ENCODE measurements at places on chromosomes 16 and 17.

GRCh38 chr16:23842137-23842600 lies 6.4 kb downstream of the PRKCB start:
- no peak for DNase-seq

DNA sequence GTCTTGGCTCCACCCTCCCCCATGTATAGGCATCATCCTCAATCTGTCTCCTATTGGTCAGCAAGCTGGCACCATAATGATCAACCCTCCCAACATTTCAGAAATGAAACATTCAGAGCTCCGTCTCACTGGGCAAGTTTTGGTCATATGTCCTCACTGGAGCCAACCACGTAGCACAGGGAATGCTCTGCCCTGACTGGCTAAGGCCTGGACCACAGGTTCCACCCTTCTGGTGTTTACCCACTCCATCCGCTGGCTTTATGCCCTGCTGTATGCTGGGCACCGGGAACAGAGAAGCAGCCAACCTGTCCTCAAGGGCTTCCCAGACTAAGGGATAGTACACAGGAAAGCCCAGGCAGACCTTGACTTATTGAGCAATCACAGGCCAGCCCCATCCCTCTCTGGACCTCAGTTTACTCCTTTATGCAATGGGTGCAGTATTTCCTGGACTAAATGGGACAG lies 20.5 kb downstream of the MYO15A start:
- DNase-seq: no peak

- DNase-seq: no peak
These were observed 6.0 kb downstream of the SNN start for GRCh38 chr16:11674001-11674817.

GRCh38 chr17:7042501-7043181 lies 1.3 kb downstream of the SLC16A11 start:
- DNase-seq: no peak

DNA sequence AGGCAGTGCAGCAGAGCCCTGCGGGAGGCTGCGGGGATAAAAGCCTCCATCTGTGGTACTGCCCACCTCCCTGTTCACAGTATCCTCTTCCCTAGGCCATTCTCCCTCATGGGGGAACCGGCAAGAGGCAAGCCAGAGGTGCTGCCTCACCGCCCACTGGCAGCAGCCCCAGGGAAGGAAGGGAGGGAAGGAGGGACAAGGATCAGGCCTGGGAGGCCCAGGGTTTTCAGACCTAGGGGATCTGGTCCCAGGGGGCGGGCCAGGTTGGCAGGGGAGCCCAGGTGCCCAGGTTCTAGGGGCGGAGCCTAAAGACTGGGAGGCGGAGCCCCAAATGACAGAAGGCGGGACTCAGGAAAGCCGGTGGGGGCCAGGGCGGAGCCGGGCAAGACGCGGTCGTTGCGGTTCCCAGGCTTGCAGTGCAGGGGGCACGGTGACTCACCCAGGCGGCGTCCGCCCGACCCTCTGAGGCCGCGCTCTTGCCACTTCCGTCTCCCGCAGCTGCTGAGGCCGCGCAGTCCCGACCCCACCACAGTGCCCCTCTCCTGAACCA lies 3.0 kb upstream of the MTMR4 start:
- no peak for DNase-seq

- no peak for DNase-seq
These were observed 119.3 kb downstream of the STX8 start for GRCh38 chr17:9456330-9456729.

GRCh38 chr17:17919169-17920107 lies 52.8 kb downstream of the TOM1L2 start:
- peak; percentile 57 for DNase-seq

GRCh38 chr16:4859900-4860255 lies 12.6 kb downstream of the UBN1 start:
- DNase-seq: no peak

DNA sequence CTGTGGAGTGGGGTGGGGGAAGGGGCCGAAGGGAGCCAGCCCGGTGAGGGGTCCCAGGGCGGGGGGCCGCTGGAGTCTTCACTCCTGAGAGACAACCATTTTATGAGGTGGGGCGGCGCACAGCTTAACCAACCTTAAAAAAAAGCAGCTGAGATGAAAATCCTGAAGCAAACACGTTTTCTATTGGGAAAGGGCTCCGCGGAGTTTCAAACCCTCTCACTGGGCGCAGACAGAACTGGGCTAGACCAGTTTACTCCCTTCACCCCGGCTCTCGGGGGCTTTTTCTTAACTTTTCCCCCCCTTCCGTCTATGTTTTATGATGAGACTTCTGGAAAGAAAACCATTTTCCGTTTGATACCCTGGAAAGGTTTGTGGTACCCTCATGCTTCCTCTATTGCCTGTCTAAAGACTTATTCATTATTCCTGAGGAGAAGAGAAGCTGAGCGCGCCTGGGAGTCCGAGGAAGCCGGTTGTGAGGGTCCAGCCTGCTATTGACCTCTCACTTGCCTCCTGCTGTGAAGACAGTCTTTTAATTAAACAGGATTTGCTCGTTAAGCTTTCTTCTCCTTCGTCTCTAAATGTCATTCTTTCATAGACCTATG lies 482 bp upstream of the SSH2 start:
- DNase-seq: no peak

DNA sequence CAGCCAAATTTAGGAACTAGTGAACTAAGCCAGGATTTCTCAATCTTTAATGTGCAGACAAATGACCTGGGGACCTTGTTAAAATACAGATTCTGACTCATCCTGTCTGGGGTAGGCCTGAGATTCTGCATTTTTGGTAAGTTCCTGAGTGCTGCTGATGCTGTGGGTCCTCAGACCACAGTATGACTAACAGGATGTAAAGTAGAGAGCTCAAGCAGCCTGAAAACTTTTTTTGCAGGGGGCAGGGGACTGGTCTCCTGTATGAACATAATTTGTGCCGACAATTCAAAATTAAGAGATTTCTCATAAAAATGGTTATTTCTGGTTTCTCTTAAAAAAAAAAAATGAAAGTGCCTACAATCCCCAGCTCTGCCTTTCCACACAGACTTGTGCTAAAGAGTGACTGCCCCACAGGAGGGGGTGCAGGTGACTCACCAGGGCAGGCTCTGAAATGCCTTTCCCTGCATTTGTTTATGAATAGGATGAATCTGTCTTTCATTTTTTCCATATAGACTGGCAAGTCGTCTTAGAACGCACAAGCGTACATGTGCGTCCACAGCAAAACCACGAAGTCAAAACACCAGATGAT lies 271.5 kb downstream of the PHKB start:
- no peak for DNase-seq

- no peak for DNase-seq
These were observed 1.7 kb downstream of the ADORA2B start for GRCh38 chr17:15946611-15947120.

GRCh38 chr17:78337244-78338109 lies 22.4 kb downstream of the SOCS3 start:
- no peak for DNase-seq

DNA sequence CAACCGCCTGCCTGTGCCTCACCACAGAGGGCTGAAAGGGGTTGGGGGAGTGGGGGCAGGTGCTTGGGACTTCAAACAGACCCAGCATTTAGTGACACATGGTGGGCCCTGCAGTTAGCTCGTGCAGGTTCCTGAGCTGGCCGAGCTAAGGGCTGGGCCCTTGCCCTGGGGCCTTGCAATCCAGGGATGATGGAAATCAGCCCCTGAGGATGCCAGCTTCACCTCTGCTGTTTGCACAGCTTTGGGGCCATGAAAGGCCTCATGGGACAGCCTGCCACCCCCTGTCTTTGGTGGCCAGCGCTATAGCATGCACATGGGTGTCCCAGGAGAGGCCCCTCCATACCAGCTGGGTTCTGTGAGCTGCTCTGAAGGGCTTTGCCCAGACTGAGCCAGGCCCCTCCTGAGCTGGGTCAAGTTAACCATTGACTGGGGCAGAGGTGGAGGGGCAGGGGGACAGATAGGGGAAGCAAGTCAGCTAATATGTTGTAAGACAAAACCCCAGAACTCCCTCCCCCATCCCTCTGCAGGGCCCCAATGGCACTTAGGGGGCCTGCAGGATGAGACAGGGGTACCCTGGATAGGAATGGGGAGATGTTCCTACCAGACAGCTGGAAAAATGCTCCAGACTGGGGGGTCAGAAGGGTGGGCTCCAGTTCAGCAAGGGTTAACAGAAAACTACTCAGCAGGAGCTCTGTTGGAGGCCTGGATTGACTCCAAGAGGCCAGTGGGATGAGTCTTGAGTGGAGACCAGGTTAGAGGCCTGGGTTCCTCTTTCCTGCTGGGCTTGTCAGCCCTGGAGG lies 692 bp downstream of the PRR15L start:
- DNase-seq: no peak

DNA sequence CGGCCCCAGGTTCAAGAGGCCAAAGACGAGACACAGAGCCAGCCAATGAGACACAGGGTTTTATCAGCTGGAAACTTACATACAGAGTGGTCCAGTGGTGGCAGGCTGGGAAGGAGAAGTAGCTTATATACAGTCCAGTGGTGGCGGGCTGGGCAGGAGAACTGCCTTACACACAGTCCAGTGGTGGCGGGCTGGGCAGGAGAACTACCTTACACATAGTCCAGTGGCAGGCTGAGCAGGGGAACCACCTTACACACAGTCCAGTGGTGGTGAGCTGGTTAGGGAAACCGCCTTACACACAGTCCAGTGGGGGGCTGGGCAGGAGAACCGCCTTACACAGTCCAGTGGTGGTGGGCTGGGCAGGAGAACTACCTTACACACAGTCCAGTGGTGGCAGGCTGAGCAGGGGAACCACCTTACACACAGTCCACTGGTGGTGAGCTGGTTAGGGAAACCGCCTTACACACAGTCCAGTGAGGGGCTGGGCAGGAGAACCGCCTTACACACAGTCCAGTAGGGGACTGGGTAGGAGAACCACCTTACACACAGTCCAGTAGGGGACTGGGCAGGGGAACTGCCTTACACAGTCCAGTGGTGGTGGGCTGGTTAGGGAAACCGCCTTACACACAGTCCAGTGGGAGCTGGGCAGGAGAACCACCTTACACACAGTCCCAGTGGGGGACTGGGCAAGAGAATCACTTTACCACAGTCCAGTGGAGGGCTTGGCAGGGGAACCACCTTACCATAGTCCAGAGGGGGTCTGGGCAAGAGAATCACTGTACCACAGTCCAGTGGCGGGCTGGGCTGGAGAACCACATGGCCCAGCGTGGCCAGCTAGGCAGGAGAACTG lies 90.9 kb downstream of the GAS7 start:
- no peak for DNase-seq

GRCh38 chr16:51146256-51146924 lies 4.7 kb downstream of the SALL1 start:
- DNase-seq: no peak

DNA sequence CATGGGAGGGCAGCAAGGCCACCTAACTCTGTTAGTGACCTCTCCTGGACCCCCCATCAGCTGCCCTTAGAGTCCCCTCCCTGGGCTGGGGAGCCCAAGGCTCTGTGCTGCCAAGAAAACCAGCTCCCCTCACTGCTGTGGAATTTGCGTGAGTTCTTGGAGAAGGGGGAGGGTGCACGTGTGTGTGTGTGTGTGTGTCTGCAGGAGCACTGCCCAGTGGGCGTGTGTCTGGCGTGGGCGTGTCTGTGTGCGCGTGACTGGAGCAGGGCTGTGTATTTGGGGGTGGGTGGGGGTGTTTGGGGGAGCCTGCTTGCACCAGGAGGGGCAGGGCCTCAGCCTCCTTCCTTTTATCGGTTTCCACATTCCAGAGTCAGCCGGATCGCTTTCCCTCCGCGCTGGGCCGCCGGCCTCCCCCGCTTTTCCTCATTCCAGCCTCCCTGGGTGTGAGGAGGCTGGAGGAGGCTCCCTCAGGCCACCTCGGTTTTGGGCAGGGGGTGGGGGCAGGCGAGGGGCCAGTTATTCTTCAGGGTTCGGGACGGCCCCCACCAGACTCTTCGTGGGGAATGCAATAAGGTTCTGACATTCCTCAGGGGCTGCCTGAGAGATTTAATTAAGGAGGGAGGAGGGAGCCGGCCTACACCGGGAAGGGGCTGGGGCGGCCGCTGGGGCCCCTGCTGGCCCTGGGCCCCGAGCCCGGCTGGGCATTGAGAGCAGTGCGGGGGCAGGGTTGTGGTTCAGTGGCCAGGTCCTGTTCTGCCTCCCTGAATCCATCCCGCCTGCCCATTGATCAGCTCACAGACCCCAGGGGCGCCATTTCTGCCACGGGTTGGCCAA lies 2.5 kb downstream of the VASN start:
- DNase-seq: no peak

DNA sequence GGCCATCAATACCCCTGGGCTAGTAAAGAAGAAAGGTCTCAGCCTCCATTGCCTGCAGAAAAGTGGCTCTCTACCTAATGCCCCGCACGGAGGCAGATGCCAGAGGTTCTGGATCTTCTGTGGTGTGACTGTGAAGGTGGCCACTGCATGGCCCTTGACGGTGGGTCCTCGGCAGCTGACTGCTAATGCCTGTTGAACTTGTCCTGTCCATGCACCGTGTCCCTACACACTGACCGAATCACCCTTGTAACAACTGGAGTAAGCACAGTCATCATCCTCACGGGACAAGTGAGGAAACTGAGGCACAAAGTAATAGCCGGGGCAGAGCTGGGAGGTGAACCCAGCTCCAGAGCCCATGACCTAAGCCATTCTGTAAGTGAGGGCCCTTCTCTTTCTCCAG lies 48.8 kb downstream of the MYH11 start:
- no peak for DNase-seq

All from GM12891 (cell line).